Cortex of kidney (tissue), 1 donor: ENCODE measurements at places on chromosomes 2 and 18.

GRCh38 chr2:237626813-237627440 is 460 bp upstream of the LRRFIP1 start:
- DNase-seq: no peak

- no peak for DNase-seq
Measured at GRCh38 chr2:176873403-176873802, 339.2 kb upstream of the HNRNPA3 start.

GRCh38 chr2:53435610-53436009 is 332.0 kb upstream of the CHAC2 start:
- DNase-seq: no peak

DNA sequence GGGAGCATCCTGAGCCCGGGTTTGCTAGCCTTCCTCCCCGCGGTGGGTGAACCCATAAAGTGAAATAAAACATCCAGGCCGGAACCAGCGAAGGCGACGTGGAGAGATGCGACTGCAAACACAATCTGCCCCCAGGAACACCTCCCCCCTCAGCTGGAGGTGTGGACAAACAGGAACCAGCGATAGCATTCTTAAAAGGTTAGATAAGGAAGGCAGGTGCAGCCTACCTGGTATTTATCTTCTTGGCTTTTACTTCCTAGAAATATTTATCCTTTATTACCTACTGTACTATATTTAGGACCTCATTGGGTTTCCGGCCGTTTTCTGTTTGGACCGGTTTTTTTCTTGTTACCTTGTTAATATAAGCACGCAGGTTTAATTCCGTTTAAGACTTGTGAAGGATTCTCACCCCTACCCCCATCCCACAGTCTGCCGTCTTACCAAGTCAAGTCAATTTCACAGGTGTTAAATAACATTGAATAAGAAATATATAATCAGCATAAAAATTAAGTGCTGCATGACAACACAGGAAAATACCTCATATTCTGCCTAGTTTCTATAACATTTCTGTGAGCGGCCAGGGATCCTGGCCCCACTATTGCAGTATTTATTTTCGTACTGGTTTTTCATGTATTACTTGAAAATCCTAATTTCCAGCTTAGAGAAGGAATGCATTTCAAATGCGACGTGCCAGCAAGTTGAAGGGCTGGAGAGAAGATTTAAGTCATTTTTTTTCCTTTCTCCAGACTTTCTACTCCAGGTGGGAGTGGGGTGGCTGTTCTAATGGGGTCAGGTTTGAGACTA is 224.0 kb upstream of the ID2 start:
- no peak for DNase-seq

GRCh38 chr2:24984912-24985311 is 13.2 kb upstream of the DNAJC27 start:
- no peak for DNase-seq
